ENCODE measurements at places on chromosomes 12 and 14.

DNA sequence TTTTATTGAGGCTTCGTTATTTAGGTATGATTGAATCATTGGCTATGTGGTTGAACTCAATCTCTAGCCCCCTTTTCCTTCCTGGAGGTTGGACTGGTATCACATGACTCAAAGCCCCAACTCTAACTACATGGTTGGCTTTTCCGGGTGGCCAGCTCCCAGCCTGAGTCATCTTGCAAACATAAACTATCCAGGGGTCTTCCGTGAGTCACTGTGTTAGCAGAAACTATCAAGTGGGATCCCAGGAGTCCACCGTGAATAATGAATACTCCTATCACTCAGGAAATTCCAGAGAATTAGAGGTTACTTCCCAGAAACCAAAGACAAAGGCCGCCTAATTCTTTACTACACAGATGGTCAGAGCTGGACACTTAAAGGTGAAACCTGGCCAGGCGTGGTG, 19.7 kb upstream of the PLEKHD1 start:
- DNase-seq: no peak

DNA sequence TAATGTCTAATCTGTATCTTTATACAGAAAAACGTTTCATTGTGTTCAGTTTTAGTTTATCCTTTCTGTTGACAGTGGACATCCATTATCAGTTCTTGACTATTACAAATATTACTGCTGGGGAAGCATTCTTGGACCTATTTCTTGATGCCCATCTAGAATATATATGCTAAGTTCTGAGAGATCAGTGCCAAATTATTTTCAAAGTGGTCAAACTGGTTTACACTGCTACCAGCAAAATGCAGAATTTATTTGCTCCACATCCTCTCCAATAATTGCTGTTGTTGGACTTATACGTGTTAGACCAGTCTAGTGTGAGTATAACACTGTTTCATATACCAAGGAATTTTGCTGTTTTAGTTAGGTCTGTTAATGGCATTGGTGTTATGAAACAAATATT, 85.5 kb upstream of the TRAF3 start:
- no peak for DNase-seq

- DNase-seq: no peak
Measured at GRCh38 chr12:102776041-102776440, 141.0 kb downstream of the PAH start.

DNA sequence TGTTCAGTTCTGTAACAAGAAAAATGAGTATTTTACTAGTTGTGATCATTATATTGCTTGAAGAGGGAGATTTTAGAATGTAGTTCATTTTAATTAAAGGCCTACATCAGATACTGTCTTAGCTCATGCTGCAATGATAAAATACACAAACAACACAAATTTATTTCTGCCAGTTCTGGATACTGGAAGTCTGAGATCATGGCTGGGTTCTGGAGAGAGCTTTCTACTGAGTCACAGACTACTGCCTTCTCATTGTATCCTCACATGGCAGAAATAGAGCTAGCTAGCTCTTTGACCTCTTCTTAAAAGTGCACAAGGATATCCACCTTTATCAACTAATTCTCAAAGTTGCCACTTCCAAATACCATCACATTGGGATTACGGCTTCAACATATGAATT, 53.8 kb downstream of the MIS18BP1 start:
- DNase-seq: no peak

- DNase-seq: no peak
Measured at GRCh38 chr14:54711812-54712464, 145.0 kb downstream of the SAMD4A start.

GRCh38 chr12:23221066-23221465, 596.1 kb downstream of the ETNK1 start:
- DNase-seq: no peak

DNA sequence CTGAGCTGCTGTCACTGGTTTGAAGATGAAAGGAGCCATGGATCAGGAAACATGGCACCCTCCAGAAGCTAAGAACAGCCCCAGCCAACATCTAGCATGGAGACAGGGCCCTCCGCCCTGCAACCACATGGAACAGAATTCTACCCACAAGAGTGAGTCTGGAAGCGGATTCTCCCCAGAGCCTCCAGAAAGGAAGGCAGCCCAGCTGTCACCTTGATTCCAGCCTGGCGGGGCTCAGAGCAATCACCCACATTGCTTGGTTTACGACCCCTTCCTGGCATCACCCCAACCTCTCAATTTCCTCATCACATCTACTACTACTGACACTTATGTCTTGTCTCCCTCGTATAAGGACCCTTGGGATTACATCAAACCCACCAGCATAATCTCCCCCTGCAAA, 38.5 kb downstream of the OAS2 start:
- no peak for DNase-seq

DNA sequence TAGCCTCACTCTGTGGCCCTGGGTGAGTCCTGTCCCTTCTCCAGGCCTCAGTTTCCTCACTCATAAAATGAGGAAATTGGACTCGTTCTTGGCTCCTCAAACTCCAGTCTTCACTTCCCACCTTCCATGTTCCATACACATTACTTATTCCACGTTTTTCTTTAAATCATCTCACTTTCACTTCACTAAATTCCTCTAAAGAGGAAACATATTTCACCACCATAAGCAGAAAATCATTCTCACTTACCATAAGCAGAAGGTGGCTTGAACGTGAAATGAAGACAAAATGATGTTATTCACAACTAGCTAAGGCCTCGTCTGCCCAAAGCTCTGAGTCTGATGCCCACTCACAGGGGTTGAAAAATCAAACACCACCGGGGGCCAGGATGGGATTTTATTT, 278.3 kb downstream of the ADGRD1 start:
- DNase-seq: no peak

GRCh38 chr12:101838628-101839323, 8.0 kb upstream of the GNPTAB start:
- DNase-seq: no peak

- no peak for DNase-seq
Measured at GRCh38 chr14:69096781-69097475, 56.0 kb downstream of the DCAF5 start.

DNA sequence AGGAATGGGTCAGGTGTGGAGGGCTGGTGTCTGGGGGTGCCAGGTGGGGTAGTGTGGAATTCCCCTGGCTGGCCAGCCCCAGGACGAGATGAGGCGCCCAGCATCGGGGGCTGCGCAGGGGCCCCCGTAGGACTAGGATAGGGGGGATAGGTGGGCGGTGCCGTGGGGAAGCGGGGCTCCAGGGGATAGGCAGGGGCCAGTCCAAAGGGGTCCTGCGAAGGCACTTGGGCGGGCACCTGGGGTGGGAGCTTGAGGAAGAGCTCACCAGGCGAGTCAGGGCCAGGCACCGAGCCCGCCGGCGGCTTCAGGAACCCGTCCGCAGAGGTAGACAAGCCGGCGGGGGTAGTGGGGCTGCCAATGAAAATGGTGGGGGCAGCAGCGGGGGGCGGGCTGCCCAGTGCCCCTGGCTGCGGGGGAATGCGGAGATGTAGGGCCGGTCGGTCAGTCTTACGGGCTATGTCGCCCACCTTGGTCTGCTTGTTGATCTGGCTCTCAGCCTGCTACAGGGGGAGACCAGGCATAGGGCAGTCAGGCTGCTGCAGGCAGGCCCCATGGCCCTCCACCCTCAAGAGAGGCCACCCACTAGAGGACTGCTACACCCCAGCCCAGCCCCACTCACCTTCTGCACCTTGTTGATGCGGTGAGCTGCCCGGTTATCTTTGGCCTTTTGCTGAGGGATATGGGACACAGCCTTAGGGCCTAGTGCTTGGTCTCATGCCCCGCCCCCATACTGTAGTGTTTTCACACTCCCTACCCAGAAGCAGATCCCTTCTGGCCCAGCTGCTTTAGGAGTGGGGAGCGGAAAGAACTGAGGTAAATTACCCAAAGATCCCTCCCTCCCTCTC, 19.3 kb downstream of the KMT2D start:
- no peak for DNase-seq

DNA sequence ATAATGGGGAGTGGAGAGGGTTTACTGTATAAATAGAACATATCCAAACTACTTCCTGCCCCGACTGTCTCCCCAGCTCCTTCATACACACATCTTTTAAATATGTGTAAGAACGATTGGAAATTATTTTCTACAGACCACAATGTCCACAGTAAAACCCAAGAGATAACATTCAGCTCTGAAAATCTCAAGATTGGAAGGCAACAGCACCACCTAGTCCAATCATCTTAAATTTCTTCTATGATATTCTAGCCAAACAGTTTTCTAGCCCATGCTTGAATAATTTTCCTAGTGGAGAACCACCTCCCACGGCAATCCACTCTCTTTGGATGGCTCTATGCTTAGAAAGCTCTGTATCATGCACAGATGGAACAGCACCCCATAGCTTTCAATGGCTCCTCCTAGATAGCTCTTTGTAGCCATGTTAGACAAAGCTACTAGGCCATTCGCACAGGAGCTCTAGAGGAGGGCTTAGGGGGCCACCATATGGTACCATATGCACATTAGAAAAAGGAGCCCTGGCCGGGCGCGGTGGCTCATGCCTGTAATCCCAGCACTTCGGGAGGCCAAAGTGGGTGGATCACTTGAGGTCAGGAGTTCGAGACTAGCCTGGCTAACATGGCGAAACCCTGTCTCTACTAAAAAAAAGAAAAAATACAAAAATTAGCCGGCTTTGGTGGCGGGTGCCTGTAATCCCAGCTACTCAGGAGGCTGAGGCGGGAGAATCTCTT, 18.1 kb downstream of the VDR start:
- no peak for DNase-seq

DNA sequence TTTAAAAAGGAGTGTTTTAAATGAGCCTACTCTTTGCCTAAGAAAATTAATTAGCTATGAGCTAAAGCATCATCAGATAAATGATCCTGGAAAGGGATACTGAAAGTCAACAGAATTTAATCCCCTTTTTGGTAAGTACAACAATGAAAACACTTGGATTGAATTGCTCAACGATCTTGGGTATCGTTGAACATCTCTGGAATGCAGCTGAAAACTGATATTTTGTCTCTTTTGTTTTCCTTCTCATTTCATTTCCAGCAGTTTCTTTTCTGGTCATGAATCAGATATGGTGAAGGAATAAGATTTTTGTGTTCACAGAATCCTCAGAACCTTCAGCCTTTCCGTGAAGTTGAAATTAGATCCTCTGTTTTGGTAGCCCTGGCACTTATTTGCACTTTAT, 771.2 kb downstream of the FSCB start:
- no peak for DNase-seq

DNA sequence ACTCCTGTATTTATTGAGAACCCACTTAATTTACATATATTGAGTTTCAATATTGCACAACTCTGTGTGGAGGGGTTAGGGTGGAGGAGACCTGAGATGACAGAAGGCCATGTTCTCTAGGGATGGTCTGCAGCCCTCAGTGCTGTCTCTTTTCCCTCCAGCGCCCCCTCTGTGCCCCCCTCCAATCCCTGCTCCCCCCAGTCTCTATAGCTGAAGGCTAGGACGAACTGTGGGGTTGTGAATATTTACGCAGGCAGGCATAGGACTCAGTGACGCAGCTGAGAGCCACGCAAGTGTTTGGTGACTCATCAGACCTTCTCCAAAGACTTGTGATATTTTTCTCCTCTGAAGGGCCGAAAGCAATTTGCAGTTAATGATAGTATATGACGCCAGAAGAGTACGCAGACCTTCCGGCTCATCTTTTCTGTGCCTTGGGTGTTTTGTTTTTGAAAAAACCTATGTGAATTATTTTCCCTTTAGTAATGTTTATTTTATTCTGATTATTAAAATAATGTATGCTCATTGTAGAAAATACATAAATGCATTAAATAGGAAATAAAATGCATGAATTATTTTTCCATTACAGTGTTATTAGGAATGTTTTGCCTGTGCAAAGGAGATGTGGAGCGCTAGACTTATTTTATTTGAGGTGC, 85.3 kb downstream of the SLC25A47 start:
- DNase-seq: peak; percentile 21
